ENCODE measurements at places on chromosomes 1 and 21.

GRCh38 chr1:67300561-67300960, 7.1 kb upstream of the IL12RB2 start:
- no peak for DNase-seq

DNA sequence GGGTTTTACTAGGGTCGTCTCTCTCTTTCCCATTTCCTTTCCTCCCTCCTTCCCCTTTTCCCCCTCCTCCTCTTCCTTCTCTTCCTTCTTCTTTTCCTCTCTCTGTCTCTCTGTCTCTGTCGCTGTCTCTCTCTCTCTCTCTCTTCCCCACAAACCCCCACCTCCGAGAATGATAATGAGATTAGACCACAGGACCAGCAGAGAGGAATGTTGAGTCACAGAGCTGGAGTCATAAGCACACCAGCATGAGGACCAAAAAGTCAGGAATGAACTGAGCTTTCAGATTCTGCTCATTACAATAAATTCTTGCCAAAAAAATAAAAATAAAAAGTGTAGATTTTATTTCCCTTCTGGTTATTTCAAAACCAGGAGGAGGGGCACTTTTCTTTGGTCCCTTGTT, 377.4 kb downstream of the LTN1 start:
- no peak for DNase-seq

- DNase-seq = no peak
These were observed 31.5 kb upstream of the SERPINC1 start for GRCh38 chr1:173948594-173948993.

DNA sequence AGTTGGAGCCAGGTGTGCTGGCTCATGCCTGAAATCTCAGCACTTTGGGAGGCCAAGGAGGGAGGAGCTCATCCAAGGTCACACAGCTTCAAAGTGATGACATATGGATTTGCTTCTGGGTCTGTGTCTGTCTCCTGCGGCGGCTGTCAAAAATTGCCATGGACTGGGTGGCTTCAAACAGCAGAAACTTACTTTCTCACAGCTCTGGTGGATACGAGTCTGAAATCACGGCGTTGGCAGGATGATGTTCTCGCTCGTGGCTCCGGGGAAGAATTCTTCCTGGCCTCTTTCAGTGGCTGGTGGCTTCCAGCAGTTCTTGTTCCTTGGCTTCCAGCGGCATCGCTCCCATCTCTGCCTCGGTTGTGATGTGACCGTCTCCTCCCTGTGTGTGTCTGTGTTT, 314.8 kb upstream of the C1orf174 start:
- DNase-seq = no peak

- DNase-seq = no peak
These were observed 32.2 kb downstream of the AIDA start for GRCh38 chr1:222680080-222680479.
